ENCODE measurements at places on chromosomes 6 and 20.

DNA sequence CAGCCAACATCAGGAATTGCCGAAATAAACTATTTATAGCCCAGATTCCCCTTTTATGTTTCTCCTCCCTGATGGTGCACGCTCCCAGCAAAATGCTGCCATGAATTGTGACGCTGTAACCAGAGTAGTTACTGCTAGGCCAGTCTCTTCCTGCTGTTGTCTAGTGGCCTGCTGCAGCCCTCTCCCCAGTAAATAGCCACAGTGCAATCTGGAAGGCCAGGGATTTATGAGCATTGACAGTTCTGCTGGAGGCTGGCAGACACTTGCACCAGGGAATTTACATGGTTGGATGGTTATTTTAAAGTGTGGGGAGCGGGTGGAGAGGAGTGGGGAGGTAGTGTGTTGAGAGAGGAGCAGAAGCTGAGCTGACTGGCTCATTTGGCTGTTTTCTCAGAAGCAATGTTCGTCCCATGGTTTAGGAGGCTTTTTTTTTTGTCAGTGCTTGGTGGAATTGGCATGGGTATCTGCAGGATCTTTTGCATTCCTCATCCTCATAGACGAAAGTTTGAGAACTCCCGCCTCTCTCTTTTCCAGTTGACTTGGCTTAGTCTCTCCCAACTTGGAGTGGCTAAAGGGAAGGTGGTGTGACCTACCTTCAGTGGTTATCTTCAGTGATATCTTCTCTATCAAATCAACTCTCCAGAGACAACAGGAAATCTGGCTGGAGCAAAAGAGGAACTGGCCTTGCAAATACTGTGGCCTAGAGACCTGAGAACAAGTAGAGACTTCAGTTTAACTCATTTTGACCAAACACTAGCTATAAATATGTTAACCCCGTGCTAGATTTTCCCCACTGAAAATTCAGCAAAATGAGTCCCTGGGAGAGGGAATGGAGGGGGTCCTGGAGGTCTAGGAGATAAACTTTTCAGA, 99.3 kb upstream of the VSTM2L start:
- DNase-seq, result no peak

- no peak for DNase-seq
Measured at GRCh38 chr20:23099791-23100719, 13.9 kb upstream of the CD93 start.

DNA sequence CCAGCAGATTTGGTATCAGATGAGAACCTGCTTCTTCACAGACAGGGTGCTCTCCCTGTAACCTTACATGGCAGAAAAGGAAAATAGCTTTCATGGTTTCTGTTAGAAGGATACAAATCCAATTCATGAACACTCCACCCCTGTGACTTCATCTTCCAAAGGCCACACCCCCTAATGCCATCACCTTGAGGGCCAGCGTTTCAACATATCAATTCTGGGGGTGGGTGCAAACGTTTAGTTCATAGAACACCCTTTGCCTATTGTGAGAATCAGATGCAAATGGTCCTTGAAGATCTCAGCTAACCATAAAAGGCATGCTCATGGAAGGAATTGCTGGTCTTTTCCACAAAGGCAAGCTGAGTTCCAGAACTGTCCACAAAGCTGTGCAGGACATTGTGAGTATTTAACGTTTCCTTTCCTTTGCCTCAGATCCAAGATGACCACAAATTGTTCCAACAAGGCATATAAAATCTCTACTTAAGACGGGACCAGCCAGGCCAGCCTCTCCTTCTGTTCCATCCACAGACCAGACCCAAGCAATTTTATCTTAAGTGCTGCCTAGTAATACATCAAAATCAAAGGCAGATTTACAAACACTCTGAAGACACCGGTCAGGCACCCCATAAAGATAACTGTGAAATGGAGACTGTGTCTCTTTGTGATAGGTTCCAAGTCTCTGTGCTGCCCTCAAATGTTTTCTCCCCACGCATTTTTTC, 34.7 kb upstream of the SSTR4 start:
- no peak for DNase-seq

DNA sequence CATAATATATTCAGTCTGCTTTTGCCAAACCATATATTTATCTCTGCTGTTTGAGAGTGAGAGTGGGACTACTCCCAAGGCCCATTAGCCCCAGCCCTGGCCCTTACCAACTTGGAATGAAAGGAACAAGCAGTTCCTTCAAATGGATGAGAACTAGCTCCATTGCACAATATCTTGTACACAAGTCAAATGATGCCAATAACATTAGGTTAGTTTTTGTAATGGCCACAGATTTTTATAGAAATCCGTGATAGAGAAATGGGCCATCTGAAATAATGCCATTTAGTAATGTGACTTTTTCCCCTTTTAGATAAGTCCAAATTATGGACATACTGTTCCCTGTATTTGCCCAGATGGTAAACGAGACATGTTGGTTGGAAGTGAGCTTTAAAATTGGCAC, 117.0 kb downstream of the MAP3K7 start:
- no peak for DNase-seq
